ENCODE measurements at places on chromosomes 1 and 21.

GRCh38 chr1:8497210-8497819 lies 179.4 kb downstream of the SLC45A1 start:
- DNase-seq: no peak

DNA sequence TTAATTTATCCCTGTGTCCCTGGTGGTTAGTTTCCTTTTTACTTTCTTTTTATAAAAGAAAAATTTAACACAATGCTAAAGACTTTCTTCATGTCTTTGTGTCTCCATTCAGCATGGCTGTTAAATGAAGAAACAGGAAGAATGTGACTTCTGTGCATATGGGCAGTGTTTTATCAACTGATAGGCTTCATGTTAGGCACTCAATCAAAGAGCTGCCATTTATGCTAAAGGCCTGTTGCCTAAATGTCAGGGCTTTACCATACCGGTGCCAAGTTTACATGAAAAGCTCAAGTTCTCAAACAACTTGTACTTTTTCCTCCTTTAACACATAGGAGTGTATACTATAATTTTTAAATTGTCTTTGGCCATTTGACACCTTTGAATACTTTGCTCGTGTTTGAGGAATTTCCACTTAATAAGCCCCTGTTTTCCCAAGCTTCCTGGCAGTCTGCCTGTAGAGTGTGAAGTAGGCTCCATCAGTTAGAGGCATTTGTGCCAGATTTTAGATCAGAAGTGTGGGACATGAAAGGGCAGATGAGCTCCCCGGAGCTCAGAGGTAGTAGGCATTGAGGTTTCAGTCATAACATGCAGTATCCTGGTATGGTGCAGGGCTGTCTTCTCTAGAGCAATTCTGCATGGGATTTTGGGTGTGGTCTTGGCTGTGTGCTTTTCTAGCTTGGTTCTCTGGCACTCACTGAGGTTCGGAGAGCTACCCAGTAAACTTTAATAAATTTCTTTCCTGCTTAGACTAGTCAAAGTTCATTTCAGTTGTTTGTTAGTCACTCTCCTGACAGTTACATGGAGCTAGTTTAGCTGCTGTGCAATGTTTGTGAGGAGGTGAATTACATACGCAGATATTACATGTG lies 119.0 kb downstream of the LEPR start:
- no peak for DNase-seq

- DNase-seq: no peak
Measured at GRCh38 chr1:65524931-65525265, 104.4 kb downstream of the LEPR start.

DNA sequence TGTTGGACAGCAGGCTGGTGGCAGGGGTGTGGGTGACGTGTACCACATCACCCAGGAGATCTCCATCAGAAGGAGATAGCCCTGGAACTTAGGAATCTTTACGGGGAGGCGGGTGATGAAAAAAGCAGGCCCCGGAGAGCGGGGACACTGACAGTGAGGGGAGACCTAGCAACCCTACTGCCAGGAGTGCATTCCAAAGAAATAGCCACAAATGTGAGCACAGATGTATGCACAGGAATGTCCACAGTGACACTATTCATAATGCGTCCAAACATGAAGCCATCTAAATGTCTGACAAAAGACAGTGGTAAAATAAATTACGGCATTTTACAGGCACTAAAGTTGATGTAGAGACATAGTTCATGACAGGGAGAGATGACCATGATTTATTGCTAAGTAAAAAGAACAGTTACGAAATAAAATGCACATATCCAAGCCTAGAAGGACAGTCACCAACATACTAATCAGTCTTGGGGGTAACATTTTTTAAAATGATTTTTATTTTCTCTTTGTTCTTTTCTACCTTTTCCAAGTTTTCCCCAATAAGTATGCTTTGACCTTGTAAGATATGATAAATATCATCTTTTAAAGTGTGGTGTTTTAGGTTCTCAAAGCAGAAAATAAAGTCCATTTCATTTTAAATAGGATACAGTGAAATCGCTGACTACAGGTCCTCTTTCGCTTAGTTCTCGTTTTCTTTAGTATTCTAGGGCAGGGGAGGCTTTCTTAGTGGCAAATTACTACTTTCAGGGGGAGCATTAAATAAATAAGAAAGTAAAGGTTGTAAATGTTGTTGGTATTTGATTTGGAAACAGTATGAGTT lies 21.3 kb downstream of the CD247 start:
- DNase-seq: no peak

DNA sequence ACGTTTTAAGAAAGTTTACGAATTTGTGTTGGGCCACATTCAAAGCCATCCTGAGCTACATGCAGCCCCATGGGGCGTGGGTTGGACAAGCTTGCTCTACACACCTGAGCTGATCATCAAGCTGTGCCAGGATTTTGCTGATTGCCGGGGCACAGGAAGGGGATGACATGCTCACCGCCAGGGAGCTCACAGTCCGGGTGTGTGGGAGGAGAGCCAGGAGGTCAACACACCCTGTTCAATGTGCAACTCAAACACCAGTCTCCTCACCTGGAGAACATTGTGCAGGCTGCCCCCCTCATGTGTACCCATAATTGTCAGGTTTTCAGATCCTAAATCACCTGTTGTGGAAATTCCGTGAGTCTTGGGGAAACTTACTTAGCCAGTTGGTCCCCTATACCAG lies 969 bp downstream of the CYP4A11 start:
- no peak for DNase-seq
